ENCODE measurements at places on chromosomes 7 and 10.

DNA sequence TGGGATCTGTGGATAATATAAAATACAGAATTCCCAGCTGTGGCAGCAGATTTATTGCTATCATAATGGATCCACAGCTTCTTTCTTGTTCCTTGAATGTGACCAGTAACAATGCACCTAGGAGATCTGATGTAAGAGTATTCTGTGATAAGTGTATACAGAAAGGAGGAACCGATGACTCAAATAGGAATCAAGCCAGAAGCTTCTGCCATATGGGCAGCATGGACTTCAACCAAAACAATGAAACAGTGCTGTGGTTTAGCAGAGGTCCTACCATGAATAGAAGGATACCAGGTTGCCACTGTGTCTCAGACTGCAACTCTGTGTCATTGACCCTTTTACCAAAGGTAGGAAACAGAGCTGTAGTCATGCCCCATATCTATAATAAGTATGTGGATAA lies 81.8 kb downstream of the PTPRZ1 start:
- no peak for DNase-seq

DNA sequence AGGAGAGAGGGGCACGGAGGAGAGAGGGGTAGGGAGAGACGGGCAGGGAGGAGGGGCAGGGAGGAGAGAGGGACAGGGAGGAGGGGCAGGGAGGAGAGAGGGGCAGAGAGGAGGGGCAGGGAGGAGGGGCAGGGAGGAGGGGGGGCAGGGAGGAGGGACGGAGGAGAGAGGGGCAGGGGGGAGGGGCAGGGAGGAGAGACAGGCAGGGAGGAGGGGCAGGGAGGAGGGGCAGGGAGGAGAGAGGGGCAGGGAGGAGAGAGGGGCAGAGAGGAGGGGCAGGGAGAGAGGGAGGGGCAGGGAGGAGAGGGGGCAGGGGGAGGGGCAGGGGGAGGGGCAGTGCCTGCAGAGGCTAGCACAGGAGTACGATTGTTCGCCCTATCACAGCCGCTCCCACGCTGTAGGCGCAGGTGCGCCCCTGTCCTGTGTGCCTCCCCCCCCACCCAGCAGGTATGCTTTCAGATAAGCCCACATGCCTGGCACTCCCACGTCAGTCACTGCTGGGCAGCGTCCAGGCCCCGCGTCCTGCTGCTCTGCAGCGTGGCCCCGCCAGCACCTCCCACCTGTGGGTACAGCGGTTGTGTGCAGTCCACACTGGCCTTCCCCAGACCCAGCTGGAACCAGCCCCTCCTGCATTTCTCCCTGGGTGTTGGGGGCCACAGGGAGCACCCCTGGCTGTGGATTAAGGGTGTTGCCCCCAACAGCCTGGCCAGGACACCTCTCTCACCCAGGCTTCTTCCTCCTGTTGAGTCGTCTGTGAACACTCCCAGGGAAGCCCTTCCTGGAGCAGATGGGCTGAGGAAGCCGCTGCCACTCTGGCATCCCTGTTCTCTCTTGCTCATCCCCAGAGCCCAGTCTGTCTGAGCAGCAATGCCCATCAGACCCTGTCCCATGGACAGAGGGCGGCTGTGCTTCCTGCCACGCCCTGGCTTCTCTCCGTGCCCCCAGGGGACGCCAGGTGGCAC lies 10.8 kb downstream of the NKX6-2 start:
- DNase-seq = no peak

DNA sequence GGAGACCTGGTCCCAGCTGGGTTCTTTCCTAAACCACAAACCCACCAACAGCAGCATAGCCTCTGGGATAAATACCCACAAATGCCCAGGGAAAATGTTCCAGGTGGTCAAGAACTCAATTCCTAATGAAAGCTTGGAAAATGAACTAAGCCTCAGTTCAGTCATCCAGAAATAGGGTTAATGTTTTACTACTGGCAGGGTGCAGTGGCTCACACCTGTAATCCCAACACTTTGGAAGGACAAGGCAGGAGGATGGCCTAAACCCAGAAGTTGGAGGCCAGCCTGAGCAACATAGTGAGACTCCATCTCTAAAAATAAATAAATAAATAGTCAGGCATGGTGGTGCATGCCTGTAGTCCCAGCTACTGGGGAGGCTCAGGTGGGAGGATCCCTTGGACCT lies 82.2 kb downstream of the SVOPL start:
- DNase-seq = no peak

DNA sequence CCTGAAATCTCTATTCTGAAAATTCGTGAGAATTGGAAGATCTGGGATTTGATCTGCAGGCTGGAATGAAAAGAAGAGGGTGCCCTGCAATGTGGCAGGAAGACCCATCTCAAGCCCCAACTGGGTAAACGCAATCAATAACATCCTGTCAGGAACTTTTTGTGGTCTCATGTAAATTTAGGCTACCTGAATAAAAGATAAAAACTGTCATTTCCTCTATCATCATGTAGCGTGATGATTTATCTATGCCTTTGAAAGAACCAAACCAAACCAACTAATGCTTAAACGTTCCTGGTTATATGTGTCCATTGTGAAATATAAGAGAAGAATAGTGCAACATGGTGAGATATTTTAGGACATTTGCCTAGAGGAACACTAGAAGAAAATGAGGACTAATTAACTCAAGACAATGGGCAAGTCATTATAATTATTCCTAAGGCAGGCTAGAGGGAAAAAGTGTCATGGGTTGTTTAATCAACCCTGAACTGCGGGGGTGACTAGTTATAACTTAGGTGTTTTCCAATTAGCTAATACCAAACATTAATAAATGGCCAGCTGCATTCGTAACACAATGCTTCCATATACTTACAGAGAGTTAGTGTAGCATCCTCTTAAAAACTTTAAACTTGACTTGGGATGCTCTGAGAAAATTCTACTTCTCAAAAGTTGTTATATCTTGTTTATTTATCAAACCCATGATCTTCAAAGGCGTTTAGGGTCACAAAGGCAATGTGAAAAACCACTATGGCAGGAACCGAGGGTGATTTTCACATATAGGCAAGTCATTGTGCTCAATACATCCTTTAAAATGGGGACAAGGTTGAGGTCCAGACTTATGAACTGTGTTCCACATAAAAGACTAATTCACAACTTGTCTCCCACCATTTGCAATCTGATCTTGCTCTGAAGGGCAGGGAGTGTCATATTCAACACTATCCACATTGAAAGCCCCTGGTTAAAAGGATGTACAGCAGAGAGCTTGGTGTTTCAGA lies 48.6 kb upstream of the ADO start:
- no peak for DNase-seq

DNA sequence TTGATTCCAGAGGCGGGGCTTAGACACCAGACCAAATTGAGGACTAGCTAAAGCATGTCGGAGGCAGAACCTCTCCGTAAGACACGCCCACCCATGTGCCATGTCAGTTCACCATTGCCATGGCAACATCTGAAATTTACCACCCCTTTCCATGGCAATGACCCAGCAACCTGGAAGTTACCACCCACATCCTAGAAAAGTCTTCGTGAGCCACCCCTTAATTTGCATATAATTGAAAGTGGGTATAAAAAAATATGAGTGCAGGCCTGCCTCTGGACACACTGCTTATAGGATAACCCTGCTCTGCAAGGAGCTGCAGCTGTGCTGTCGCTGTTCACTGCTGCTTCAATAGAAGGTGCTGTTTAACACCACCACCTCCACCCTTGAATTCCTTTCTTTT lies 28.0 kb downstream of the TMEM270 start:
- DNase-seq = no peak

- no peak for DNase-seq
Measured at GRCh38 chr7:94348142-94348541, 46.6 kb upstream of the COL1A2 start.

GRCh38 chr10:117960345-117960935 lies 86.3 kb downstream of the RAB11FIP2 start:
- no peak for DNase-seq

Data from GM12892 (cell line).